Caco-2 (cell line): ENCODE measurements at places on chromosomes 1 and 21. TPM values are rescaled to one million over a fixed set of nuclear protein-coding genes. Genes with fewer than 3 reads are reported as not detected.

Gene OSCP1
- 0.51 and 0.91 TPM in 2 replicates for total RNA-seq

DNA sequence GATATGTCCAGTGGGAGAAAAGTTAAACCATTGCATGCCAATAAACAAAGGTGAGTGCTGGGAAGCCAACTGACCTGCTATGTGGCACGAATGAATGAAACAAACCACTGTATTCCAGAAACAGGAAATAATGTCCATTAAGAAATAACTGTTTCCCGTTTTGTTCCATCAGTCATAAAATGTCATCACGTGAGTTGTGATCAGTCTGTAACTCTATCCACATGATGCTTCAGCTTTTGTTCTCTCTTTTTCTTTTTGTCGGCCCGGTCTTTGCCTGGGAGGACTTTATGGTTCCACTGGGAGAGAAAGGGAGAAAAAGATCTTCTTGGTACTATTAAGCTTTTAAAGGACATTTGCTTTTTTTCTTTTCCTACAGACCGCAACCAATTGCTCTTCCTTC lies 179.9 kb downstream of the TGFB2 start:
- H3K4me3 ChIP-seq: no peak overlapping the region
- no peak overlapping the region for H3K27ac ChIP-seq
- peaks cover 19% of the 10 kb centered on the region; the same call in 1 of the 2 replicates for H3K4me1 ChIP-seq
- no peaks in the 10 kb centered on the region for H3K27me3 ChIP-seq
- no peak for DNase-seq

Gene BRDT
- not detected in 2 replicates for total RNA-seq

GRCh38 chr1:33143698-33144097 lies 38.1 kb downstream of the TRIM62 start:
- no peak for DNase-seq
- no peak overlapping the region for H3K27ac ChIP-seq
- H3K27me3 ChIP-seq: no peaks in the 10 kb centered on the region

Gene HTR6
- total RNA-seq: not detected in 2 replicates

GRCh38 chr1:32040711-32041110 lies 27.0 kb downstream of the KHDRBS1 start:
- no peak for DNase-seq
- no peak overlapping the region for H3K27ac ChIP-seq
- H3K27me3 ChIP-seq: no peaks in the 10 kb centered on the region
- H3K4me1 ChIP-seq: no peaks in the 10 kb centered on the region

DNA sequence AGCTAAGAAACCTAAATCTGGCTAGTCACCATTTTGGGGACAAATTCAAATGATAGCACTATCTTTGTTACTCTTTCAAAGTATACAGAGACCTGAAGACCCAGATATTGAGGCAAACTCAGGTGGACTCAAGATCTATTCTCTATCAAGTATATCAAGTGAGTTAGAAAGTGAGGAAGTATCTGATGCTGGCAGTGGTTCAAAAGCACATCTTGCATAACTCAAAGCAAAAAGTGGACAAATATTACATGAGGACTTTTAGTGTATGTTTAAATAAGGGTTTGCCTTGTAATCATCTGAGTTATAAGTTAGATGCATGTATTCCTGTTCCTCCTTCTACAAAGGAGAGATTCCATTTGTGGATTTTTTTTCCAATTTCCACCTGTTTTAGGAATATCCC lies 338.4 kb downstream of the DISC1 start:
- no peaks in the 10 kb centered on the region for H3K4me1 ChIP-seq
- no peak overlapping the region for H3K4me3 ChIP-seq
- no peak for DNase-seq
- no peaks in the 10 kb centered on the region for H3K36me3 ChIP-seq
- no peaks in the 10 kb centered on the region for H3K27me3 ChIP-seq
- H3K27ac ChIP-seq: no peak overlapping the region

Gene OLFML2B
- 0.43 and 0.56 TPM in 2 replicates for total RNA-seq

- no peak overlapping the region for H3K4me3 ChIP-seq
- peak overlapping the region; percentile 83 for H3K27ac ChIP-seq
- H3K27me3 ChIP-seq: no peaks in the 10 kb centered on the region
- H3K4me1 ChIP-seq: peaks cover 40% of the 10 kb centered on the region
Measured at GRCh38 chr1:117674521-117675400, 68.9 kb downstream of the TENT5C start.

- no peaks in the 10 kb centered on the region for H3K27me3 ChIP-seq
- no peaks in the 10 kb centered on the region for H3K36me3 ChIP-seq
- DNase-seq: no peak
Measured at GRCh38 chr1:224800486-224801119, 128.9 kb upstream of the DNAH14 start.

- H3K27me3 ChIP-seq: no peaks in the 10 kb centered on the region; the same call in 1 of the 2 replicates
- H3K4me3 ChIP-seq: no peak overlapping the region
- DNase-seq: peak; percentile 71
- H3K27ac ChIP-seq: no peak overlapping the region
Measured at GRCh38 chr1:18820791-18821641, 38.4 kb downstream of the TAS1R2 start.

DNA sequence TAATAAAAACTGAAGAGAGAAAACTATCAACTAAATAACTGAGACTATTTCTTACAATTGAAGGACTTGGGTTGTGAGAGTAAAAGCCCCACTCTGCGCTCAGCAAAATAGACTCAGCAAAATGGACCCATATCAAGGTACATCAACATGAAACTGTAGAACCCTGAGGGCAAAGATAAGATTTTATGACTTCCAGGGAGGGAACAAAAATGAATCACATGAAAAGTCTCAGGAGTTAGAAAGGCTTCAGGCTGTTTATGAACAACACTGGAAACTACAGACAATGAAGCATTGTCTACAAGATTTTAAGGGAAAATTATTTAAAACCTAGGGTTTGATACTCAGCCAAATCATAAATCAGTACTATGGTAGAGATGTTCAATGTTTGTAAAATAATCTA lies 434.3 kb downstream of the PTPRC start:
- H3K4me1 ChIP-seq: no peaks in the 10 kb centered on the region
- H3K36me3 ChIP-seq: no peaks in the 10 kb centered on the region
- H3K4me3 ChIP-seq: no peak overlapping the region
- H3K27me3 ChIP-seq: no peaks in the 10 kb centered on the region

DNA sequence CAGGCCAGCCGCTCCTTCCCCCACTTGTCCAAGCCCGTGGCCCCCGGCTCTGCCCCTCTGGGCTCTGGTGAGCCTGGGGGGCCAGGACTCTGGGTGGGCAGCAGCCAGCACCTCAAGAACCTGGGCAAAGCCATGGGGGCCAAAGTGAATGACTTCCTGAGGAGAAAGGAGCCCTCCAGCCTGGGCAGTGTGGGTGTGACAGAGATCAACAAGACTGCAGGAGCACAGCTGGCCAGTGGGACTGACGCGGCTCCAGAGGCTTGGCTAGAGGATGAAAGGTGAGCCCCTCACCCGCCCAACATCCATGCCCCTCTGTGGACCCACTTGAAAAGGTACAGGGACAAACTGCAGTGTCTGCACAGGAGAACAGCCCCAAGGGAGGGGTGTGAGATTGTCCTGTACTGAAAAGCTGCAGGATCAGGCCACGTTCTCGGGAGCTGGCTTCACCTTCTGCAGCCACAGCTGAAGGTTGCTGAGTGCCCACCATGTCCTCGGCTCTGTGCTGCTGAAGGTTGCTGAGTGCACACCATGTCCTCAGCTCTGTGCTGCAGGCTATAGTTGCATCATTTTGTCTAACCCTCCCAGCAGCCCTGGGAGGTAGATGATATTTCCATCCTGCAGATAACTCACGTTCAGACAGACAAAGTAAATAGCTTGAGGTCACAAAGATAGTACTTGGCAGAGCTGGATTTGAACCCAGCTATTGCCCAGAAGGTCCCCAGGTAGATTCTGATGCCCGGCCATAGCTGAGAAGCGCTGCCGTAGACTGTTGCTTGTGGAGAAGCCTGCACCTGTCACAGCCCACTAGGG lies 618 bp downstream of the C1orf226 start:
- peak overlapping the region; percentile 93 for H3K27ac ChIP-seq
- H3K36me3 ChIP-seq: no peaks in the 10 kb centered on the region; the same call in 1 of the 2 replicates
- no peak for DNase-seq
- no peaks in the 10 kb centered on the region for H3K27me3 ChIP-seq
- H3K4me3 ChIP-seq: no peak overlapping the region
- peaks cover 33% of the 10 kb centered on the region for H3K4me1 ChIP-seq

- no peaks in the 10 kb centered on the region for H3K27me3 ChIP-seq
- H3K36me3 ChIP-seq: no peaks in the 10 kb centered on the region
- H3K4me1 ChIP-seq: peaks cover 48% of the 10 kb centered on the region
Measured at GRCh38 chr1:158021721-158022120, 28.3 kb downstream of the KIRREL1 start.

GRCh38 chr21:38186661-38187270 lies 70.0 kb upstream of the KCNJ15 start:
- H3K4me3 ChIP-seq: no peak overlapping the region
- H3K27me3 ChIP-seq: no peaks in the 10 kb centered on the region
- no peak overlapping the region for H3K27ac ChIP-seq
- no peaks in the 10 kb centered on the region for H3K4me1 ChIP-seq
- no peaks in the 10 kb centered on the region for H3K36me3 ChIP-seq
- no peak for DNase-seq
